ENCODE measurements at places on chromosomes 12 and 14. TPM values are rescaled to one million over a fixed set of nuclear protein-coding genes. Genes with fewer than 3 reads are reported as not detected.

The HSPB8 gene
- 22.0 TPM for total RNA-seq

The CCNB1IP1 gene
- 46.5 TPM for total RNA-seq

The MGST1 gene
- total RNA-seq = 754 TPM

The OGFOD2 gene
- total RNA-seq = 13.8 TPM

The WNT5B gene
- 3.0 TPM for total RNA-seq

The ASCL1 gene
- total RNA-seq = not detected

The CFAP54 gene
- 1.1 TPM for total RNA-seq

The NTN4 gene
- 36.5 TPM for total RNA-seq

The KCNC2 gene
- total RNA-seq = not detected

The GLI1 gene
- total RNA-seq = 5.6 TPM

The MUCL1 gene
- not detected for total RNA-seq

The SERPINA10 gene
- total RNA-seq = 0.05 TPM

The RNASE7 gene
- total RNA-seq = 0.07 TPM

The CCDC85C gene
- total RNA-seq = 37.3 TPM

The RERGL gene
- not detected for total RNA-seq

The ARID2 gene
- total RNA-seq = 8.5 TPM

The KRT79 gene
- total RNA-seq = not detected

The TRIM9 gene
- 13.4 TPM for total RNA-seq

The TMPRSS12 gene
- total RNA-seq = not detected

The SMCO3 gene
- not detected for total RNA-seq

The TRPV4 gene
- 0.16 TPM for total RNA-seq

The KCNH3 gene
- total RNA-seq = 2.1 TPM

The PPP4R4 gene
- total RNA-seq = 0.29 TPM

The AQP2 gene
- total RNA-seq = not detected

The IL26 gene
- not detected for total RNA-seq

The GLT1D1 gene
- total RNA-seq = not detected

The BDKRB2 gene
- total RNA-seq = 1.1 TPM

The MYBPC1 gene
- not detected for total RNA-seq

The DIO3 gene
- total RNA-seq = 0.05 TPM

The KLRC2 gene
- 2.2 TPM for total RNA-seq

The YY1 gene
- total RNA-seq = 64.1 TPM

The TM7SF3 gene
- total RNA-seq = 81.6 TPM

The BLTP3B gene
- 15.3 TPM for total RNA-seq
